ENCODE measurements at places on chromosomes 7 and 10. TPM values are rescaled to one million over a fixed set of nuclear protein-coding genes. Genes with fewer than 3 reads are reported as not detected.

DNA sequence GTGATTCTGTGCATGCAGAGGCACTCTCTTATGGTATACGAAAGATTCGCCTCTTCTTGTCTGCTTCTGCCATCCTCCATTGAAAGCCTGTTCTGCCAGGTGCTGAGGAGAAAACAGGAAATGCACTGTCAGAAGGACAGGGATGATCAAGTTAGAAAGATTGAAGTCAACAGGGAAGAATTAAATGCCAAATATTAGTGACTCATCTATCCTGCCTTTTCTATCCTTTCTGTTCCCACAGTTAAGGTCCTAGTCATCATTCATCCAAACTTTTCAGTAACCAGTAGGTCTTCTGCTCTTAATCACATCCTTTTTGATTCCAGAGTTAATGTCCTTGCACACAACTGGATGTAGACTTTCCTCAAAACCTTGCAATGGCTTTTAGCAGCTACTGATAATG, 4.8 kb upstream of the ZNF783 start:
- no peak for DNase-seq

DNA sequence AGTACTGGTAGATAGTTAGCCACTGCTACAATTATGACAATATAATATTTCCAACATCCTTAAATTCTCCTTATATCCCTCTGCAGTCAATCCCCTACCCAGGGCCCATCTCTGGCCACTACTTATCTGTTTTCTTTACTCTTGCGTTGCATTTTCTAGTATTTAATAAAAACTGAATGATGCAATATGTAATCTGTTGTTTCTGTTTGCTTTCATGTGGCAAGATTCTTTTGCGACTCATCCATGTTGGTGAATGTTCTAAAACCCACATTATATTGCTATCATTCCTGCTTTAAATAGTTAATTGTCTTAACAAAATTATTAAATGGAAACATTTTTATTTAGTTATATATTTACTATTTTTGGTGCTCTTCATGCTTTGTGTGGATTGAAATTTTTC, 338.5 kb downstream of the MDFIC start:
- DNase-seq, result no peak

PRLHR gene
- polyA plus RNA-seq, result 1.3 TPM

GRCh38 chr7:2985866-2986265, 57.8 kb downstream of the CARD11 start:
- DNase-seq, result no peak

DNA sequence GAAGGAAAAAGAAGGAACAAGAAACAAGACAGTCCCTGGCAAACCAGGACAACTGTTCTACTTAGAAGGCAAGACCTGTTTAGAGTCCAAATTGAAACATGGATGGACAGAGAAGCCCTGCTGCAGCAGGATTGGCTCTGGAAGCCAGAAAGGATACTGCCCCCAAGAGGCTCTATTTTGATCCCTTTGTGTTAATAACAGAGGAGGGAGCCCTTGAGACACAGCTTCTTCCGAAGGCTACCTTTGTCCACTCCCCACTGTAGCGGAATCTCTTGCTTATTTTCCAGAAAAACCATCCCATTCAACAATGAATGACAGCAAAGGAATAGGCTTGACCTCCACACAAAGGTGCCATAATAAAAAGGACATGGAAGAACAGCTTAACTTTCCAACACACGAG, 120.3 kb upstream of the FOXK1 start:
- no peak for DNase-seq

TMEM236 gene
- polyA plus RNA-seq, result 0.24 TPM

SPOCK2 gene
- 23.6 TPM for polyA plus RNA-seq

IDI1 gene
- polyA plus RNA-seq, result 789 TPM

CPA4 gene
- polyA plus RNA-seq, result 12.2 TPM

GRCh38 chr10:10612151-10612550, 405.5 kb upstream of the CELF2 start:
- no peak for DNase-seq

TBRG4 gene
- 58.4 TPM for polyA plus RNA-seq

GRCh38 chr10:17232276-17232960, 4.4 kb downstream of the VIM start:
- no peak for DNase-seq
